Activated effector memory CD4-positive, alpha-beta T cell treated with Interleukin-2 at 50 U/mL for 16 hours (primary cell): ENCODE measurements at places on chromosomes 16 and 17.
A peak's percentile ranks its signal among the peaks of the same experiment; 100 is the strongest.

DNA sequence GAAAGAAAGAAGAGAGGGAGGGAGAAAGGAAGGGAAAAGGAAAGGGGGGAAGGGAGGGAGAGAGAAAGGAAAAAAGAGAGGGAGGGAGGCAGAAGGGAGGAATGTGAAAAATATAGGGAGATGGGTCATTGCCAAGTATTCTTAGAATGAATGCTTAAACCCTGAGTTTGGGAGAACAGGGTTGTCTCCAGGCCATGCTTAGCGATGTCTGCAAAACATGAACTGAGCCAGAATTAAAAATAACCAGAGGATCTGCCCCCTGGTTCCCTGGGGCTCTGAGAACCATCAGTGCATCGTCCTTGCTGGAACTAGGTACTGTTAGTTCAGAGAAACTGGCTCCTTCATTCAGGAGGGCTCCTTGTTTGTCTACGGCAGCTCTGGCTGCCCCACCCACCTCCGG lies 170.4 kb downstream of the IRX5 start:
- no peak for DNase-seq

GRCh38 chr16:74721716-74722115 lies 21.1 kb upstream of the MLKL start:
- no peak for DNase-seq

- DNase-seq: no peak
Measured at GRCh38 chr16:7303052-7303610, 29.5 kb upstream of the RBFOX1 start.

DNA sequence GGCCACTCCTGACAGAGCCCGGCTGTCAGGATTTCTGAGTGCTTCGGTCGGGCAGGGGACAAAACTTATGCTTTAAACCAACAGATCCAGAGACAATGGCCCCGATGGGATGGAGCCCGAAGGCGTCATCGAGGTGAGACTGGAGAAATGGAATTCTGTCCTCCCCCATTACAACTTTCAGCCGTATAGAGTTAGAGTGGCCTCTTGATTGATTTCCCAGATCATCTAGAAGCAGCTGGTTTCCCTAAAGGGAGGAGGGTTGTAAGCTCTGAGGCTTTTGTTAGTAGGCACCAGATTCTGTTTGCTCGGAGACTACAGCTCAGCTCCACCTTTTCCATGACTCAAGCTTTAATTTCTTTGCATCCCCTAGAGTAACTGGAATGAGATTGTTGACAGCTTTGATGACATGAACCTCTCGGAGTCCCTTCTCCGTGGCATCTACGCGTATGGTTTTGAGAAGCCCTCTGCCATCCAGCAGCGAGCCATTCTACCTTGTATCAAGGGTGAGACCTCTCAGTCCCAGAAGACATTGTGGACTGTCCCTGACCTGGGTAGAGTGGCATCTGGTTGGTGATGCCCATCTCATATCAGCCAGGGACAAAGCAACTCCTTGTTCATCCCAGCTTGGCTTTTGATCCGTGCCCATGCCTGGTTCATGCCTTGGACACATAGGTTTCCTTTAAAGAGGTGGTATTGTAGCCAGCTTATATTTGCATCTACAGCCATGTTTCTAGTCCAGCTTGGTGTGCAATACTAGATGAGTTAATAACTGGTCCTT lies 5.1 kb upstream of the CD68 start:
- DNase-seq: no peak

GRCh38 chr16:11049396-11050059 lies 105.2 kb downstream of the CLEC16A start:
- DNase-seq: no peak

DNA sequence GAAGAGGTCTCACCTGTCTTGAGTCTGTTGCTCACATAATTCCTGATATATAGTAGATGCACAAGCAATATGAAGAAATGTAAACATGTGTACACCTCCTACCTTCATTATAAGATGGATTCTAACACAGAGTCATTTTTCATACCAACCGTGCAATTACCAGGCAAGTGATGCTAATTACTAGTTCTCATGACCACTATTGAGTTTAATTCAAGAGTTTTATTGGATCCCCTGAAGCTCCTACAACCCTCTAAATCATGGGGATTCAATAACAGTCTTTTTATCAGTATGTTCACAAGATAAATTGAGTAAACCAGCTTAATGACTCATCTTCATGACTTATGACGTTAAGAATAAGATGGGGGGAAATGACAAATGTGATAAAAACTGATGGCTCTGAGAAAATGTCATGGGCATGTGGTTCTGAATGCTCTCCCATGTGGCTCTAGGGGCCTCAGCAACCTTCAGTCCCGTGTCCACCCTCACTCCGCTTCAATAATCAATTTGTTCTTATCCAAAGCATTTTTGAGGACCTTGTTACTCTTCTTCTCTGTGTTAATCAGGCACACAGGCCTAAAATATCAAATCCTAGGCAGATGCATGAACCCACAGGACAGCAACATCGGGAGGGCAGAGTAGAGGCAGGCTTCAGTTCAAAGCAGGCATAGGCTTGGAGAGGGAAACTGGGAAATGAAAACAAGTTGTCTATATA lies 42.8 kb downstream of the PRAC1 start:
- no peak for DNase-seq

- no peak for DNase-seq
Measured at GRCh38 chr16:82955741-82956348, 329.1 kb downstream of the CDH13 start.

GRCh38 chr17:68600067-68600930 lies 868 bp downstream of the FAM20A start:
- no peak for DNase-seq

GRCh38 chr17:36740157-36740556 lies 138.8 kb downstream of the MRM1 start:
- no peak for DNase-seq

DNA sequence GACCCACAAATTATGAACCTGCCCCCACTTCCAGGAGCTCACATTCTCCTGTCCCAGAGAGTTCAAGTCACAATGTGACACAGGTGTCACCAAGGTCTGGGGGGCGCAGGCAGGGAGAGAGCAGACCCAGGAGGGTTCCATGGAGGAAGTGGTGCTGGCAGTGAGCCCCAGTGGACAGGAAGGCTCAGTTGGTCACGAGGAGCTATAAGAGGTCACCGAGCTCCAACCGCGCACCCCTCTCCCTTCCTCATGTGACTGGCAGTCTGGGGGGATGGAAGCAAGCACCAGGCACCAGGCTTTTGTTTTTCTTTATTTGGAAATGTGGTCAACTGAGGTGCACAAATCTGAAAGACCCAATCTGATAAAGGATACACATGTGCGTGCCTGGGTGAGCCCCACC lies 2.5 kb downstream of the ITGAD start:
- DNase-seq: no peak

DNA sequence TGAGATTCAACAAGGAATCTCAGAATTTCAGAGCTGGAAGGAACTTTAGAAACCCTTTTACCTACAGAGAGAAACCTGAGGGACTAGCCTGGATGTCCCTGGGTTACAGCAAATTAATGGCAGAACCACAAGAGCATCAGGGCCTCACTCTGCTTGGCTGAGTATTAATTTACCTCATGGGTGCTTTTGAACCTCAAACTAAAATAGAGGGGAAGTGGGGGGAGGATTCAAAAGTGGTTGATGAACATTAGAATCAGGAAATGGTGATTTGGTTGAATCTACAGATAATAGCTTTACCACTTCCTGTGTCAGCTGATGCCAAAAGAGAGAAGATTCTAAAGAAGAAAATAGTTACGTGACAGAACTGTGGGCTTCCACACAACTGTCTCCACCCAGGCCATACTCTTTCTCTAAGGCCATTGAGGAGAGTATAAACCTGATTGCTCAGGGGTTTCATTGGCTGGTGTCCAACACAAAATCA lies 11.3 kb upstream of the SKAP1 start:
- no peak for DNase-seq

DNA sequence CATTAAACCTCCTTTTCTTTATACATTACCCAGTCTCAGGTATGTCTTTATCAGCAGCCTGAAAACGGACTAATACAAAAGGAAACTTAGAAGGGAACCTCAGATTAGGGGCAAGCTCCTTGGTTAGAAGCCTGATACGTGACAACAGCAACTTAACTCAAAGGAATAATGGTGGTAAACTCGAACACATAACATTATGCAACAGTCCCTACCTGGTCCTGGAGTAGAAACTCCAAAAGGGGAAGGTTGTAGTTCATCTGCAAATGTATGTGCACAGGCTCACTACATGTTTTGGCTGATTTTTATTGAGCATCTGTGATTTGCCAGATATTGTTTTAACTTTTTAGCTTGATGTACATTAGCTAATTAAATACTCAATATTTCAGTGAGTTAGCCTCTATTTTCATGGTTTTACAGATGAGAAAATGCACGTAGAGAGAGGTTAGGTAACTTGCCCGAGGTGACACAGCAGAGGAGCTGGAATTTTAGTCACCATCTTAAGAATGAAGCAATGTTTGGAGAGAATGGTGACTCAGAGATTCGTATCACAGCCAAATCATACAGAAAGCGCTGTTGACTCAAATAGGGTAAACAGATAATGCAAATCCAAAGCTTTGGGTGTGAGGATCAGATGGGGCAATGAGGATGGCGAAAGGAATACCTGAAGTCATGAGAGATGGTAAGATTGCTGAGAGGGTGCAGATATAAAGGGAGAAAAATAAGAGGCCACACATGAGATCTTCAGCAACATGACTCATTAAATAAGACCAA lies 194.9 kb upstream of the RBFOX1 start:
- DNase-seq: no peak

DNA sequence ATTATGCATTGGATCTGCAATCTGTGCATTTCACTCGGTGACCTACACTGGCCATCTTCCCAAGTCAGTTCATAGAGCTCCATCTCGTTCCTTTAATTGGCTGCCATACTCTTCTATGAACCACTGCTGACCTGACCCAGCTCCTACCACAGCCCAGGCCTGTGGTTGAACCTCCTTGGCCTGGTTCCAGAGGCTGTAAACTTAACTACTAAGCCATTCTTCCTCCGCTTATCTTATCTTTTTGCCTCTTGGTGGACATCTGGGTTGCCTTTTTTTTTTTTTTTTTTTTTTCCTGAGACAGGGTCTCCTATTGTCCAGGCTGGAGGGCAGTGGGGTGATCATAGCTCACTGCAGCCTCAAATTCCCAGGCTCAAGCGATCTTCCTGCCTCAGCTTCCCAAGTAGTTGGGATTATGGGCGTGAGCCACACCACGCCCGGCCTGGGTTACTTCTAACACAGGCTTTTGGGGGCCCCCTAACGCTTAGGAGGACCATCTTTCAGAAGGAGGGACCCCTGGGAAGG lies 18.3 kb downstream of the COQ7 start:
- no peak for DNase-seq

- no peak for DNase-seq
Measured at GRCh38 chr17:6797718-6798351, 21.8 kb downstream of the FBXO39 start.

DNA sequence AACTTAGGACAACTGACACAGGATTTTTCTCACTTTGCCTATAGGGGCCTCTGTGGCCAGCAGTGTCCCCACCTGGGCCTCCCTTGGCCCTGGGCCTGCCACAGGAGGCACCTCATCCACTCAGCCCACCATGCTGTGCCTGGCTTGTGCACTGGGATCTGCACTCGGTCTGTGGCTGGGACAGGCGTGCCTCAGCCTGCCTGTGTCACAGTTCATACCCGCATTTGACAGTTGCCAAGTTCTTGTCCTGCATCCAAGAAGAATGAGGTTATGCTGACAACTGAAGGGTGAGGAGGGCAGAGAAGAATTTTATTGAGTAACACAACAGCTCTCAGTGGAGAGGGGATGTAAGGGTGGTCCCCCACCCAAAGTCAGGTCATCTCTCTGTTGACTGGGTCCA lies 36.0 kb downstream of the ZFP90 start:
- no peak for DNase-seq

GRCh38 chr17:40361063-40361924 lies 3.2 kb downstream of the GJD3 start:
- no peak for DNase-seq

- DNase-seq: peak; percentile 59
Measured at GRCh38 chr17:40803617-40804082, 3.9 kb upstream of the KRT28 start.

DNA sequence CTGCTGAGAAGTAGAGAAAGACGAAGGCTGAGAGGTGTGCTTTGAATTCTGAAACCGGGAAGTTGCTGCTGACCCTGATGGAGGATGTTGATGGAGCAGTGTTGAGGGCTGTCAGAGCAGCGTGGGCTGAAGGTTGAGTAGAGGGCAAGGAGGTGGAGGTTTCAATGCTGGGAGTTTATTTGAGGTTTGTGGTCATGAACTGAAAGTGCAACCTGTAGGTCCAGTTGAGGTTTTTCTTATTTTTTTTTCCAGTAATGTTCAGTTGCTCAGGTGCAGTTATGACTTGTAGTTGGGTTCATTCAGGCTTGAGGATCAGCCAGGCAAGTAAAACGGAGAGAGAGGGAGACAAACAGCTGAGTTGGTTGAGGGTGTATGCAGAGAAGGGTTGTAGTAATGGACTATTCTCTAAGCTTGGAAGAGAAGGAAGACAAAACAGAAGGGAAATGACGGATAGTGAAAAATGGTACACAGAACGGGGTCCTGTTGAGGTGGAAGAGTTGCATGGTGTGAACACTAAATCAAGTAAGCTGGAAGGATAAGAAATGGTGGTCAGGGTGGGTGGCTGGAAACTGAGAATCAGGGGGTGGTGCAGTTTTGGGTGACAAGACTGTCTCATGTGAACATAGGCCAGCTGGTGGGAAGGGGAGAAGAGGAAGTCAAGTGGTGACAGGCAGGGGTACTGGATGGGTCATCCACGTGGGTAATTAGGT lies 8.7 kb upstream of the UBE2G1 start:
- no peak for DNase-seq

- DNase-seq: peak; percentile 82
Measured at GRCh38 chr16:75074920-75075687, 41.5 kb downstream of the LDHD start.

- DNase-seq: no peak
Measured at GRCh38 chr16:25950586-25951281, 259.0 kb downstream of the HS3ST4 start.

DNA sequence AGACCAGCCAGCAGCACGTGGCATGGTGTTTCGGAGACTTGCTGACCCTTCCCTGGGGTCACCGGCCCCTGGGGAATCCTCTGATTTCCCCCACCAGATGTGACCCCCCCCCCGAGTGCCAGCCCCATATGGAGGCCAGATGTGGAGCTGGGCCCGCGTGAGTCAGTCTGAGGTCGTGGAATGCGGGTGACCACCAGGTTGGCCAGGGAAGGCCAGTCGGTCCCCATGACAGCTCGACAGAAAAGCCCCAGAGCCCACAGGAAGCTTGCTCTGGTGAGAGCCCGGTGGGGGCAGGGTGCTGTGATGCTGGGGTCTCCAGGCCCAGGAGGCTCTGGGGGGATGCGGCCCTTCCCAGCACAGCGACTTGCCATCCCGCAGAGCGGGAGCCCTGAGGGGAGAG lies 209.0 kb downstream of the NTN1 start:
- DNase-seq: no peak
